Activated naive CD4-positive, alpha-beta T cell (primary cell): ENCODE measurements at places on chromosomes 3 and 15.

DNA sequence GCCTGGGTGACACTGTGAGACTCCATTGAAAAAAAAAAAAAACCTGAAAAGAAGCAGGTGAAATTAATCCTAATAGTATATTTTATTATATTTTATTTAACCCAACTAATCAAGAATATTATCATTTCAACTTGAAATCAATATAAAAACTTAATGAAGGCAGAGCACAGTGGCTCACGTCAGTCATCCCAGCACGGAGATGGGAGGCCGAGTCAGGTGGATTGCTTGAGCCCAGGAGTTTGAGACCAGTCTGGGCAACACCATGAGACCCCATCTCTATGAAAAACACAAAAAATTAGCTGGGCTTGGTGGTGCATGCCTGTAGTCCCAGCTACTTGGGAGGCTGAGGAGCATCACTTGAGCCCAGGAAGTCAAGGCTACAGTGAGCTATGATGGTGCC is 33.3 kb upstream of the SLC41A3 start:
- DNase-seq = no peak

DNA sequence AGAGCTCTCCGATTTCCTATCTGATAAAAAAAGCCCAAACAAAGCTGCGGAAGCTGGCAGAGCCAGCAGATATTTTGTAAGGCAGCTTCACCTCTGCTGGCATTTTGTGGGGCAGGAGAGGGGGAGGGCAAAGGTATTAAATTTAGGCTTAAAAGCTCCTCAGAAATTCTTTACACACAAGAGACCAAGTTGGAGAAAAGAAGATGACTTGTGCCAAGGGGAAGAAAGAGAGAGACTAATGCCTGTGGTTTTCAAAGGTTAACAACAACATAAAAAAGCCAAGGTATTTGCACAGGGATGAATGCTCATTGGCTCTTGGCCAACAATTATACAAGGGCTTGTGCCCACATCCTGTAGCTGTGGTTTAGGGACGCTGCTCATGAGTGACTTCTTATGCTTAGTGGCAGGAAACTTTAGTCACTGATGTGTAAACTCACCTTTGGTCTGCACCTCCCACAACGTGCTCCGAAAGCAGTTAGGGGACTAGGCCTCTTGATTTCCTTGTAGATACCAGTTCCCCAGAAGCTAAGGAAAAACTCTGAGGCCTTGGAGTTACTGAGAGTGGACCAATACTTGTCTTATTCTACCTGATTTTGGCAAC is 152.9 kb downstream of the TPRG1 start:
- peak; percentile 18 for DNase-seq

- no peak for DNase-seq
Observed at GRCh38 chr3:103863381-103863780, 1428.6 kb downstream of the ZPLD1 start.

DNA sequence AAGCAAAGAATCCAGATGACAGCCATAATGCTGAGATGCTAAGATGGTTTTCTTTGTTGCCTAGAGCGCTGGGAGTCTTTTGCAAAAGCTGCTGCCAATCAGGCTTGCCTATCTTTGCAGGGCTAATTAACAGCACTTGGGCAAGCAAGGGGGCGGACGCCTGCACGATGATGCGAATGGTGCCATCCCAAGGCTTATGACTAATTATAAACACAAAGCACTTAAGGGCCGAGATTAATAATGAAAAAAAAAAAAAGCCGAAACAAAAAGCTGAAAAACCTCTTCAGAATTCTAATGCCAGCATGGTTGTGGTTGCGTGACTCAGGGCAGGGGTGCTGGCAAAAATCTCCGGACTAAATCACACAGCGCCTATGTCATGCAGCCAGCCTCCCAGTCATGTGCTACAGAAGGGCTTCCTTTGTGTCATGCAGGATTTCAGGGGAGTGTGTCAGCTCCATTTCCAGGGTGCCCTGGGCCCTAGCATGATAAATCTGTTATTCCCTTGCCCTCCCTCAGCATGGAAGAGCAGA is 185.0 kb upstream of the ANKRD28 start:
- DNase-seq = no peak

GRCh38 chr3:127289706-127290575 is 2.1 kb upstream of the PRR20G start:
- no peak for DNase-seq

- DNase-seq = no peak
Observed at GRCh38 chr3:123152687-123153086, 49.1 kb upstream of the SEC22A start.

DNA sequence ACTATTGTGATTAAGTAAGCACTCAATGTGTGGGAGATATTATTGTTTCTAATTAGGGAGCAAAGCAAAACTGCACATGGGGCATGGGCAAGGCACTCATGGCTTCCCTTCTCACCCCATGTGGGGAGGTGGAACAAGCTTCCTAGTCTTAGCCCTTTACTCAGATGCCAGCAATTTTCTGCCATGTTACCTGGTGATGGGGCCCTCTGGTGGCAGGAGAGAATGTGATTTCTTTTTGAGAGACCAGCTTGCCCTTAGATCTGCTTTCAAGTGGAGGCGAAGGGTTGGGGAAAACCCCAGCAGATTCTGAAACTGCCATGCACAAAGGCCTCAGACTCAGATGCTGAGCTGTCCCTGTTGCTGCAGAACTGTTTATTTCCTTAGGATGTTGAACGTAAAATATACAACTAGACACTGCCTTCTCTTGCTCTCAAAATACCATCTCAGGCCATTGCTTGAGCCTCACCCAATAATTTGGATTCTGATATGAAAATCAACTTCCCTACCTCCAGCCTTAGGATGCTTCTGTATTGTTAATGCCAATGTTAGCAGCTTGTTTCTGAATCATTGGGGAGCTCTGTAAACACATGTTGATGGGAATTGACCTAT is 130.2 kb upstream of the TPRG1 start:
- no peak for DNase-seq
